ENCODE measurements at places on chromosomes 5 and 9.

GRCh38 chr5:73273379-73274050, 100.5 kb downstream of the TMEM174 start:
- DNase-seq = no peak

- no peak for DNase-seq
Measured at GRCh38 chr5:52491818-52492217, 295.9 kb upstream of the ITGA1 start.

- no peak for DNase-seq
Measured at GRCh38 chr5:147359581-147359980, 124.8 kb downstream of the STK32A start.

DNA sequence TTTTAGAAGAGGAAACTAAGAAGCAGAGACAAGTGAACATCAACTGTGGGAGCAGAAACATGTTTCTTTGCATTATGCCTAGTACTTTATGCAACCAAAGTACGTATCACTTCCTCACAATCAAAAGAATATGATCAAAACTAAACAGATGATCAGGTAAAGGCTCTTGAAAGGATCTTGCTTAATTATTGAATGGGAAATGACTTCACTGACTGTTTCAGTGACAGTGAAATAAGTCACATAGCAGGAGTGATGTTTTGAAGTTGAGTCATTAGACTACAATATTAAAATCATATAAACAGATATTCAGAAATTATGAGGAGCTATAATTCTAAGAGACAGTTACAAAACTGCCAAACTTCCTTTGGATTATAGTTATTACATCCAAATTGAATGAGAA, 527.3 kb downstream of the MTRR start:
- DNase-seq = no peak

- DNase-seq = no peak
Measured at GRCh38 chr9:137110147-137110910, 4.2 kb downstream of the DPP7 start.

DNA sequence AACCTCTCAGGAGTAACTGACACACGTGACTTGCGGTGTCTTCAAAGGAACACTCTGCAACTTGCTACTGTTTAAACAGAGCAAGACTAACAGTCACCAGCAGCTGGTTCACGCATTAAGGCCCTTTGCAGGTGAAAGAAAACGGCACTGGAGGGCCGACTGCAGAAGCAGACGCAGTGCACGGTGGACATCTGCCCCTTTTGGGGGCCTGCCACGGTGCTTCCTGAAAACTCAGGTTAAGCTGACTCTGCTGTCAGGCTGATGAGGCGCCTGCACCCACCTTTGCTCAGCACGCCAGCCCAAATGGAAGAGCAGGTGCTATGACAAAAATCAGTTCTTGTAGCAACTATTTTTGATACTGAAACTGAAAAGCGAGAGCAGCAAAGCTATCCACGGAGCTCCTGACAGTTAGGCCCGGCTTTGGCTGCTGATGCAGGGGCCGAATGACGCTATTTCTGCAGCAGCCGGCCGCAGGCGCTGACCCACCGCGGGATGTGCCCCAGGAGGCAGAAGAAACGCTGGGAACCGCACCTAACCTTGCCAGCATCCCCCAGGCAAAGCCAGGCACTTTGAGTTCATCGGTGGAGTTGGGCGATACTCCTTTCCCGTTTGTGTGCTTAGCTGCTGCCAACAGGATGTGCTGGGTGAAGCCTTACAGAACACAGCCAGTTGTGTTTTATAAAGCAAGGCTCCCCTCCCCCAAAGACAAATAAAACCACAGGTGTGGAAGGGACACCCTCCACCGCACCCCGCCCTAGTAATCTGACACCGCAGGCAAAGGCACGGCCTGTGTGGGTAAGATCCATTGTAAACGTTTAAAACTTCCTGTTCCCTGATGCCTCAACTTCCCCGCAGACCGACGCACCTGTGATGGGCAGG, 21.1 kb upstream of the TERT start:
- peak; percentile 58 for DNase-seq

GRCh38 chr5:88279584-88279983, 10.9 kb upstream of the TMEM161B start:
- DNase-seq = no peak

GRCh38 chr5:179266291-179267070, 78.8 kb downstream of the ADAMTS2 start:
- no peak for DNase-seq

GRCh38 chr5:109944461-109944860, 254.7 kb downstream of the MAN2A1 start:
- no peak for DNase-seq

Data from stimulated activated CD4-positive, alpha-beta T cell treated with anti-CD3 and anti-CD28 coated beads, Interleukin-1b, Interleukin-23, amount 100 ng/mL, for 48 hours (primary cell).